ENCODE measurements at places on chromosomes 11 and 22.
A peak's percentile ranks its signal among the peaks of the same experiment; 100 is the strongest.

DNA sequence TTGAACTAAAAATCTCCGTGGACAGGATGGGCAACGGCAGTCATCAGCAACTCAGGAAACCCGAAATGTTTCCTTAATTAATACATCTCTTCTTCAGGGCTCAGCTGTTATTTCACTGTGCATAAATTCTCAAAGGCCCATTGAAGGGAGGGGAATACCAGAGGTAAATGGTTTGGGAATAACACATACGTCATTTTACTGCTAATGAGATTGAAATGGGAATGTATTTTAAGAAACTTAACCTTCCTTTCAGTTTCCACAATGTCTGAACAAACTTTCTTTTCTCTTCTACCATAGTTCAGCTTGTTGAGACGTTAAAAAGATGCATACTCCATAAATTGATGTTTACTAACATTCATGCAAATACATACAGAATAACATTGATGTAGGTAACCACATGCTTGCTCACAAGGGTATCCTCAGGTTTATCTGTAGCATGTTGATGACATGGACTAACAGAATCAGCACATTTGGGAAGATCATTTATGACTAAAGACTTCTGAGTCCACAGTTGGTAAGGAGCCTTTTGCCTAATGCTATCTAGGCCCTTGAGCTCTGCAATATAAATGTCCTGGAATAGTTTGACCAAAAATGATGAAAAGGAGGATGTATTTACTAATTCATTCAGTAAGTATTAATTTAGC lies 7.7 kb upstream of the PRRG4 start:
- no peak for DNase-seq

DNA sequence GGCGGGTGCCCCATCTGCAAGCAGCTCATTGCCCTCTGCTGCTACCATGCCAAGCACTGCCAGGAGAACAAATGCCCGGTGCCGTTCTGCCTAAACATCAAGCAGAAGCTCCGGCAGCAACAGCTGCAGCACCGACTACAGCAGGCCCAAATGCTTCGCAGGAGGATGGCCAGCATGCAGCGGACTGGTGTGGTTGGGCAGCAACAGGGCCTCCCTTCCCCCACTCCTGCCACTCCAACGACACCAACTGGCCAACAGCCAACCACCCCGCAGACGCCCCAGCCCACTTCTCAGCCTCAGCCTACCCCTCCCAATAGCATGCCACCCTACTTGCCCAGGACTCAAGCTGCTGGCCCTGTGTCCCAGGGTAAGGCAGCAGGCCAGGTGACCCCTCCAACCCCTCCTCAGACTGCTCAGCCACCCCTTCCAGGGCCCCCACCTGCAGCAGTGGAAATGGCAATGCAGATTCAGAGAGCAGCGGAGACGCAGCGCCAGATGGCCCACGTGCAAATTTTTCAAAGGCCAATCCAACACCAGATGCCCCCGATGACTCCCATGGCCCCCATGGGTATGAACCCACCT lies 28.0 kb upstream of the L3MBTL2 start:
- DNase-seq = no peak

- DNase-seq = peak; percentile 99
These were observed 899.6 kb downstream of the OPCML start for GRCh38 chr11:132632641-132633124.

- no peak for DNase-seq
These were observed 82.2 kb downstream of the PISD start for GRCh38 chr22:31579835-31580242.

- DNase-seq = no peak
These were observed 592.0 kb downstream of the SOX6 start for GRCh38 chr11:15764326-15764725.

DNA sequence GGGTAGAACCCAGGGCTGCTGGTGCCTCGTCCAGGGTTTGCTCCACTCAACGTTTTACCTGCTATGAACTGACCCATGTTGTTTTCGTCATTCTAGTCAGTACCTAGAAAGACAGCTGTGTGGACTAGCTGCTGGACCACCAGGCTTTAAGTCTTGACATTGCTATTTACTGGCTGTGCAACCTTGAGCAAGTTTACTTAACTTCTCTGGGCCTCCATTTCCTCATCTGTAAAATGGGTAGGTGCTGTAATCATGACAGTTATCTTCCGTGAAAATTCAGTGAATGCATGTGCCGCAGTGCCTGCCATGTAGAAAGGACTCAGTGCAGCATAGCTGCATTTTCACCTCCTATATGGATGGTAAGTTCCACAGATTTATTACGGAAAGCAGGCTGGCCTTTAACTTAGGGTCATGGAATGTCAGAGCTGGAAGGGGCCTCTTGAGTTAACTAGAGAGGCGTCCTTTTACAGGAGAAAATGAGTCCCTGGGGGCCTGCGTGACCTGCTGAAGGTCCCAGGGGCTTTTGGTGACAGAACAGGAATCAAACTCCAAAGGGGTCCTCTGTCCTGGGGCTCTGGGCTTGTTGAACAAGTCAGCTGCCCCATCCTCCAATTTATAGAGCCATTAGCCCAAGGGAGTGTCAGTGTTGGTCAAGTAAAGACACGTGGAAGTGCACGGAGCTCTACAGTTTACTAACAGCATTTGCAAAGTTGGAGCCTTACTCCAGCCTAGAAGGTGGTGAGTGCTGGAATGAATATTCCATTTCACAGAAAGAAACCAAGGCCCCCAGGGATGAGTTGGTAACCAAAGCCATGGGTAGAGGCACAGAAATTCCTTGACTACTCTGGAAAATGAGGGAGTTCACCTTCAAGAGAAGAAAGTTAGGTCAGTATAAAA lies 12.0 kb upstream of the MALAT1 start:
- no peak for DNase-seq

DNA sequence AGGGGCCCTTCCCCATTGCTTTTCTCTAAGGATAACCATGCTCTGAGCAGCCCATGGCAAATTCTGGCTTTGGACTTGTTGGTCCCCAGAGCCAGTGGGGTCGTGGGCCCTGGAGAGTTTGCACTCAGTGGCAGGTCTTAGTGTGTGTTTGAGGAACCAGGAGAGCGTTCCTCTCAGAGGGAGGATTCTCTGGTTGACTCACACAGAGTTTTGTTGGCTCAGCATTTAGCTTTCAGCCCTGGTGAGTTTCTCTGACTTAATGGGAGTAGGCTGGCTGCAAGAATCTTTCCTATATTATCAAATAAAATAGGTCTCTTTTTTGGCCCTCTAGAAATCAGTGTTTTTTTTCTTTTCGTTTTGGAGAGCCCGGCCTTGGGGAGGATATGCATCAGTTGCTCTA lies 20.9 kb downstream of the ST14 start:
- DNase-seq = no peak
